ENCODE measurements at places on chromosomes 13 and 19.

GRCh38 chr19:33866696-33867095, 70.0 kb downstream of the KCTD15 start:
- no peak for DNase-seq

DNA sequence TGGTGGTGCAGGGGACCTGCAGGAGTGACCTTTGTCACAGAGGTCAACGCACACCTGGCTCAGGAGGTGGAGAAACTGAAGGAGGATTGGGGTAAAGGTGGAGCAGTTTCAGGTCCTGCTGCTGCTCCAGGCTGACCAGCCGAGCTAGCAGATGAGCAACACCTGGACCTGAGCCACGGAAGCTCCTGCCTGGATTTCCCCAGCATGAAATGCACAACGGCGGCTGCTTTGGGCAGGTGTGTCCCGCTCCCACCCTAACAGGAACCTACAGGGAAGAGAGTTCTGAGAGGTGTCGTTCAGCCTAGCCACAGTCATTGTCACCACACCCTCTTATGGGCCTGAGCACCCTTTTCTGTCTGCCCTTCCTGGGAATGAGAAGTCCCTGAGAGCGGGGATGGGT, 15.7 kb upstream of the CD177 start:
- DNase-seq = no peak

DNA sequence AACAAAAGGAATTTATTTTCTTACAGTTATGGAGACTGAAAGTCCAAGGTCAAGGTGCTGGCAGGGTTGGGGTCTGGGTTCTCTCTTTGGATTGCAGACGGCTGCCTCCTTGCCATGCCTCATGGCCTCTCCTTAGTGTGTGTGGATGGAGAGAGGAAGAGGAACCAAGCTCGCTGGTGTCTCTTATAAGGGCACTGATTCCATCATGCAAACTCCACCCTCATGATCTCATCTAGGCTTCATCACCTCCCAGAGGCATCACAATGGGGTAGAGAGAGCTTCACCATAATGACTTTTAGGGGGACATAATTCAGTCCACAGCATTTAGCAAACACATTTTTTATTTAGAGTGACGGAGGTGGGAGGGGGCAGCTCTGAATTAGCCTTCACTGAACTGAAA, 104.9 kb upstream of the ABCC4 start:
- DNase-seq = no peak

GRCh38 chr13:106597749-106598395, 29.9 kb upstream of the ARGLU1 start:
- DNase-seq = no peak

DNA sequence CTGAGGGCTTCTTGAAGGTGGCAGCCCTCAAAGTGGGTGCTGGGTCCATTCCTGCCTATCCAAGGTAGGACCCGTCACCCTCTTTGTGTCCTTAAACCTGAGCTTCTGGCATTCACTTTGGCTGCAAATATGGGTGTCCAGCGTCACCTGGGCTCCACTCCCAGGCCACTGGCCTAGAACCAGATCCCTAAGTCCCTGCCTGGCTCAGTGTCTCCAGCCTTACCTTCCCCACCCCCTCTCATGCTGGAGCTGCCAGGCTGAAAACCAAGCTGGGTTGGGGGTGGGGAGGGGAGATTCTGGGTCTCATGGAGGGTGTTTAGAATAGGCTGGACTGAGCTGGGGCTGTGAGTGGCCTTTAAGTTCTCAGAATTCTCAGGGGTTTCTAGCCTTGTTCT, 12.4 kb downstream of the PDE4A start:
- no peak for DNase-seq

DNA sequence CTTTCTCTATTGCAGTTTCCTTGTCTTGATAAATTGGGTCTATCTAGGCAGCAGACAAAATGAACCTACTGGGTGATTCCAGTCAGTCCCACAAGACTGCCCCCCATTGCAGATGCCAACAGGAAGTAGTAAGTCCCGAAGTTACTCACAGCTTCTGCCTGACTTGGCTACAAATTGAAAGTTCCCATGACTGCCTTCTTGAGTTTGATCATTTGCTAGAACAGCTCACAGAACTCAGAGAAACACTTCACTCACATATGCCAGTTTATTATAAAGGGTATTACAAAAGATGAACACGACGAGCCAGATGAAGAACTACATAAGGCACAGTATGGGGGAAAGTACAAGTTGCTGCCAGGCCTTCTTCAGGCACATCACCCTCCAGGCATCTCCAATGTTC, 50.0 kb downstream of the TEX26 start:
- DNase-seq = no peak

- no peak for DNase-seq
Observed at GRCh38 chr19:8666814-8667405, 31.7 kb downstream of the ACTL9 start.

DNA sequence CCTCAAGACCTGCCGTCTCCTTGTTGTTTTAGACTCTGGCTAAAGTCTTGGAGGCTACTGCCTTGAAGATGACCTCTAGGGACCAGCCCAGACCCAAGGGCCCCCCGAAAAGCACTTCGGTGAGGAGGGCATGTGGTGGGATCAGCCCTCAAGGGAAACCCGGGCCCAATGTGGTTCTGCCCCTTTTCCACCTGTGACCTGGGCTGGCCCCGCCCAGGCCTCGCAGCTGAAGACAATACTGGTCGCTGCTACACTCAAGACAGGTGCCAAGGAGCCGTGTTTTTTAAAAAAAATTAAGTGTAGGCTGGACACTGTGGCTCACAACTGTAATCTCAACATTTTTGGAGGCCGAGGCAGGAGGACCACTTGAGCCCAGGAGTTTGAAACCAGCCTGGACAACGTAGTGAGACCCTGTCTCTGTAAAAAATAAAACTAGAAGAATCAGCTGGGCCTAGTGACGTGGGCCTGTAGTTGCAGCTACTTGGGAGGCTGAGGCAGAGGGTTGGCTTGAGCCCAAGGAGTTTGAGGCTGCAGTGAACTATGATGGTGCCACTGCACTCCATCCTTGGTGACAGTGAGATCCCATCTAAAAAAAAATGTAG, 903 bp downstream of the TLE6 start:
- DNase-seq = no peak

DNA sequence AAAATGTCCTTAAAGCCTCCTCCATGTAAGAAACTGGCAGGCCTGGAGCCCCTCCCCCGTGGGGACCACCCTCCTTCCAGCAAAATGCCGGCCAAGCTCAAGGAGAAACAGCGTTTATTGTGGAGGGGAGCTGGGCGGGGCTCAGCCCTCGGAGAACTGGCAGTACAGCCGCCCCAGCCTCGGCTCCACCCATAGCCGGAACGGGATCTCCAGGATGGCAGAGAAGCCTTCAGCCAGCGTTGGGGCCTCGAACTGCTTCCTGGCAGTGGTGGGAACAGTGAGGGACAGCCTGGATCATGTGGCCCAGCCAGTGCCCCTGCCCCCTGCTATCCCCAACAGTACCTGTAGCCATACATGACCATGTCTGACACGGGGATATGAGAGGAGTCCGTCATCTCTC, 6.3 kb downstream of the PNKP start:
- DNase-seq = no peak

- DNase-seq = no peak
Observed at GRCh38 chr13:51435002-51435578, 17.7 kb downstream of the INTS6 start.

GRCh38 chr13:50162001-50162400, 146.8 kb downstream of the KCNRG start:
- no peak for DNase-seq

DNA sequence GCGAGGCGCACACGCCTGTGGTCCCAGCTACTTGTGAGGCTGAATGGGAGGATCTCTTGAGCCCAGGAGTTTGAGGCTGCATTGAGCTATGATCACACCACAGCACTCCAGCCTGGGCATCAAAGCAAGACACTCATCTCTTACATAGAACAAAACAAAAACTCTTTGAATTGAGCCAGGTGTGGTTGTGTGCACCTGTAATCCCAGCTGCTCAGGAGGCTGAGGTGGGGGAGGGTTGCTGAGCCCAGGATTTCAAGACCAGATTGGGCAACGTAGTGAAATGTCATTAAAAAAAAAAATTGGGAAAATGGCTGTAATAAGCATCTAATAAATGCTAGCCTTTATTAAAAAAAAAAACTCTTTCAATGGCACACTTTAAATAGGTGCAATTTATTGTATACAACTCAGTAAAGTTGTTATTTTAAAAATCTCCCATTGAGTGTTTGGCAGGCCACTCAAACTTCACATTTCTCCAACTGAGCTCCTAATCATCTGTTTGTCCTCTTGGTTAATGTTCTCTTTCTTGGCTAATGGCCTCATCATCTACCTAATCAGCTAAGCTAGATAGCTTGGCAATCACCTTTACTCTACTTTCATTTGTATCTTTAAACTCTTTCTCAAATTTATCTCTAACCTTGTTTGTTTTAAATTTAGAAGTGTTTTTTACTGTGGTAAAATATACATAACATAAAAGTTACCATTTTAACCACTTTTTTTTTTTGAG, 28.1 kb upstream of the HMGB1 start:
- no peak for DNase-seq

DNA sequence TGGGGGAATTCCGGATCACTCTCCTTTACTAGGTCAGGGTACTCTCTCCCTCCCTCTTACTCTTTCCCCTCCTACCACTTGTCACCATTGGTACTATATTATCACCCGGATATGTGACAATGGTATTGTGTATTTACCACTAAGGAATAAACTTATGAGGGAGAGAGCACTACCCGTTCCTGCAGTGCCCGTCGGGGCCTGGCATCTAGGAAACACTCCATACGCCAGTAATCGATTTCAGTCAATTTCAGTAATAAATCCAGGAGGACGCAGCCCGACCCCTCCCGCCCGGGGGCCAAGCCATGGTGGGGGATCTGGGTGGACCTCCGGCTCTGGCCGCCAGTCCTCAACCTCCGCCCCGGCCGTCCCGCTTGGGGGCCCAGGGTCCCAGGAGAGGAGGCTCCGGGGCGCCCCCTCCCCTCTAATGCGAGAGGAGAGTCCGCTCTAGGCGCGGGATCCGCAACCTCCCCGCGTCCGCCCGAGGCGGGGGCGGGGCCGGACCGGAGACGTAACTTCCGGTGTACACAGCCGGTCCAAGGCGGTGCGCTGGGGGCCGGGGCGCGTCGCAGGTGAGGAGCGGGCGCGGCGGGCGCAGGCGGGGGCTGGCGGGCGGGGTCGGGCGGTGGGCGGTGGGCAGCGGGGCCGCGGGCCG, at the start of gene GARRE1:
Gene GARRE1, plus strand, starts transcription at position 509 of the 652 bp plus-strand sequence. CDS start 45,920 bp downstream, outside the sequence.
- peak; percentile 41 for DNase-seq

DNA sequence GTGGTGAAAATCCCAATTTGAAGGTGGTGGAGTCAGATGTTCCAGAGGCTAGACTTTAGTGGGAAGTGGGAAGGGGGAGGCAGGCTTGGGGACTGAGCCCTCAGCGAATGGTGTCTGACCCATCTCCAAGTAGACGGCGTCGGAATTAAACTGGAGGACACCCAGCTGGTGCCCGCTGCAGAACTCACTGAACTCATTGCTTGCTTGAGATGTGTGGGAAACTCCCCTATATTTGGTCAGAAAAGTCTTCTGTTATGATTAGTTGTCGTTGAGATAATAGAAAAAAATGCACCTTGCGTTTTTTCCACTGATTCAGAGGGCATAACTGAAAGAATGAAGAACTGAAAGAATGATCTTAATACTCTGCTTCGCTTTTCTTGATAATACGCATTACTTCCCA, 871 bp upstream of the ZNF583 start:
- no peak for DNase-seq

DNA sequence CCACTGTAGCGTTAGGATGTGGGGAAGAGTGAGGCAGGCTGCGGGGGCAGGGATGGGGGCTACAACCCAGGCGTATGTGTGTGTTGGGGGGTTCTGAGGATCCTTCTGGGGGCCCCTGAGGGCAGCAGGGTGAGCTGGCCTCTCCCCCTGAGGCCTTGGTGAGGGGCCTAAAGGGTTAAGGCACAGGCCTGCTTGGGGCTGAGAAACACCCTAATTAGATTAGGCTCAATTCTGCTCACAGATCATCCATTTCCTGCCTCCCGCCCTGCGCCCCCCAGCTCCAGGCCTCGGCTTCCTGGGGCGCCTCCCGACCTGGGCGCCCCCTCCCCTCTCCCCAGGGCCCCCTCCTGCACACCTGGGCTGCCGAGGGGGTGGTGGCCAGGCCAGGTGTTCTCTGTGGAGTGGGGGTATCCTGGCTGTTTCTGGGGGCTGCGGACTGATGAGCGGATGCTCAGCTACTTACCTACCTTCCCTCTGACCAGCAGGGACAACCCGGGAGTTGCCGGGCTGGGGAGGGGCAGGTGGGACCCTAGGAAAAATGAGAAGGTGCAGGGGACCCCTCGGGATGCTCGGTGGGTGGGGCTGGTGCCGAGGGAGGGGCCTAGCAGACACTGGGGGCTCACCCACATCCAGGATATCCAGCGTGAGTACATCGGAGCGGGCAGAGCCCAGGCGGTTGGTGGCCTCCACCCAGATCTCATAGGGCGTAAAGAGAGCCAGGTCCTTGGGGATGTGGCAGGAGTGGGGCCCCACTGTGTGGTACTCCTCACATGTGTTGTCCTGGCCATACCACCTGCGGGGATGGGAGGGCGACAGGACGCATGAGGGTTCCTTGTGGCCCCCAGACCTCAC, 8.6 kb downstream of the CRLF1 start:
- DNase-seq = no peak

GRCh38 chr13:112968380-112968909, 569 bp upstream of the MCF2L start:
- no peak for DNase-seq

DNA sequence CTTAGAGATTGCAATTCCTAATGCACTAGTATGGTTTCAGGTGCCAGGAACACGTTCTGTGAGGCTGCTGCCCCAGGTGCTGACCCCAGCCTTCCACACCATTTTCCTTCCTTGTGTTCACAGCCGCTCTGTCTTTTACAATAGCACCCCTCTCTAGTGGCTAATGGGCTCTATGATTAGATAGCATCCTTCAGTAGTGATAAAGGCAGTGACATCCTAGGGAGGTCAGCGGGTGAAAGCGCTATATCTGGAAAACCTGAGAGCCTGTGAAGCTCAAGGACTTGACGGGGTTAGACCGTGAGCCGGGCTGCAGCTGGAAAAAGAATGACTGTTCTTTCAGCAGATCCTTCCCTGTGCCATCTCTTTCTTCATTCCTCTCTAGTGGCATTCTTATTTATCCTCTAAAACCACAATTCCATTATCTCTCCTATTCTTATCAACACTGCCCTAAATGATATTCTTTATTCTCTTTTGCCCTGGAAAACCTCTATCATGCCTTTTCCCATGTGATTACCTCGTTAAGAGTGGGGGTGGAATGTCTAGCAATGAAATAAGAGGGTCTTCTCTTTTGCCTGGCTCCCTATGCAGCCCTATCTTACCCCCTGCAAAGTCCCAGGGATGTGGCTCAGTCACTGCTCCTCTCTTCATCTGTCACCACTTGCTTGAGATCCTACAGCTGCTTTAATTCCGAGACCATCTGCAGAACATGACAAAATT, 21.8 kb downstream of the ALOX5AP start:
- DNase-seq = no peak

GRCh38 chr19:16003391-16003790, 54.6 kb downstream of the OR10H4 start:
- no peak for DNase-seq

GRCh38 chr19:49456326-49456725, 3.3 kb downstream of the ALDH16A1 start:
- DNase-seq = no peak

DNA sequence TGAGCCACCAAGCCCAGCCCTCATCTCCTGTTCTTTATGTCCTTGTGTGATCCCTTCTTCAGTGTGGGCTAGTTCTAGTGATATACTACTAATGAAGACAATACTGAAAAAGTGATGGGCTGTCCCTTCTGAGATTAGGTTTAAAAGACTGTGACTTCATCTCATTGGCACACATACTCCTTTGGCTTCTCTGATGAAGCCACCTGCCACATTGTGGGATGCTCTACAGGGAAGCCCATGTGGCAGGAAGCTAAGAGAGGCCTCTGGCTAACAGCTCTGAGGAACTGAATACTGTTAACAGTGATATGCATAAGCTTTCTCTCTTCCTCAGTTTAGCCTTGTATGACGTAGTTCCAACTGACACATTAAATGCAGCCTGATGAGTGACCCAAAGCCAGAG, 13.6 kb downstream of the CSNK1A1L start:
- DNase-seq = no peak
